ENCODE measurements at places on chromosomes 1 and 21. TPM values are rescaled to one million over a fixed set of nuclear protein-coding genes. Genes with fewer than 3 reads are reported as not detected.

RXFP4 gene
- not detected for total RNA-seq

CACNA1E gene
- not detected for total RNA-seq

LCE2B gene
- not detected for total RNA-seq

CTSS gene
- total RNA-seq, result 5.0 TPM

WASF2 gene
- 9.5 TPM for total RNA-seq

HSF2BP gene
- not detected for total RNA-seq

NLRP3 gene
- total RNA-seq, result 0.23 TPM

RGS16 gene
- 0.30 TPM for total RNA-seq

OXCT2 gene
- 0.45 TPM for total RNA-seq

LDLRAD1 gene
- total RNA-seq, result not detected

CD1C gene
- total RNA-seq, result not detected

SYTL1 gene
- total RNA-seq, result not detected

SLFNL1 gene
- 0.35 TPM for total RNA-seq

FLG2 gene
- total RNA-seq, result not detected

DMRTA2 gene
- 0.08 TPM for total RNA-seq

HCRTR1 gene
- not detected for total RNA-seq
